ENCODE measurements at places on chromosomes 6 and 20.

GRCh38 chr6:119350952-119351372 lies 1.4 kb upstream of the MAN1A1 start:
- DNase-seq, result no peak

GRCh38 chr6:161265554-161265953 lies 8.3 kb downstream of the AGPAT4 start:
- DNase-seq, result no peak

GRCh38 chr6:44263354-44264100 lies 1.8 kb downstream of the NFKBIE start:
- DNase-seq, result peak; percentile 45

DNA sequence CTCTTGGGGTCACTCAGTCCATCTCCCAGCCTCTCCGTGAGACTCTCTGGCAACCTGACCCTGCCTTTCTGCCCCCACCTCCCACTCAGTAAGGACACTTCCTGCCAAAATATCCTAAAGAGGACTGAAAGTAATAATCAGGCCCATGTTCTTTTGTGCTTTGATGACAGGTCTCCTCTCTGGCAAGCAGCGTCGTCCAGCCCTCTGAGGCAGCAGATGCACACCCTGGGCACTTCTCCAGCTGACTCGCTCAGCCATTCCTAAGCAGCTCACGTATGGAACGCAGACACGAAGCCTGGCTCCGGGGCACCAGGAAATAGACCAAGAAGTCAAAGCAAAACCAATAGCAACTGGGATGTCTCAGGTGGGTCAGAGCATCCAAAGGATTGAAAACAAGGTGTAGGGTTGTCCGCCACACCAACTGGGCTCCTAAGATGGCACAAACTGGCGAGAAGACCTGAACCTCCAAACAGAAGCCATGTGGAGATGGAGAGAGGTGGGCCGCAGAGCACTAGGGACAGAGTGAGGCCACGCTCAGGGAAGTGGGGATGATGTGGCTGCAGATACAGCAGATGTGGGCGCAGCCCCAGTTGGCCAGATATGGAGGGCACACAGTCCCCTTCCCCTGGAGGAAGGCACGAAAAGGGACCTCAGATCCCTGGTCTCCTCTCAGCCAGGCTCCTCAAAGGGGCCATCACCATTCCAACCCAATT lies 99.3 kb downstream of the PRND start:
- no peak for DNase-seq

GRCh38 chr6:1271071-1271763 lies 40.7 kb upstream of the FOXQ1 start:
- DNase-seq, result no peak

GRCh38 chr20:51494241-51495110 lies 48.0 kb downstream of the NFATC2 start:
- DNase-seq, result peak; percentile 42

GRCh38 chr20:43959079-43959919 lies 44.6 kb downstream of the TOX2 start:
- DNase-seq, result peak; percentile 32

DNA sequence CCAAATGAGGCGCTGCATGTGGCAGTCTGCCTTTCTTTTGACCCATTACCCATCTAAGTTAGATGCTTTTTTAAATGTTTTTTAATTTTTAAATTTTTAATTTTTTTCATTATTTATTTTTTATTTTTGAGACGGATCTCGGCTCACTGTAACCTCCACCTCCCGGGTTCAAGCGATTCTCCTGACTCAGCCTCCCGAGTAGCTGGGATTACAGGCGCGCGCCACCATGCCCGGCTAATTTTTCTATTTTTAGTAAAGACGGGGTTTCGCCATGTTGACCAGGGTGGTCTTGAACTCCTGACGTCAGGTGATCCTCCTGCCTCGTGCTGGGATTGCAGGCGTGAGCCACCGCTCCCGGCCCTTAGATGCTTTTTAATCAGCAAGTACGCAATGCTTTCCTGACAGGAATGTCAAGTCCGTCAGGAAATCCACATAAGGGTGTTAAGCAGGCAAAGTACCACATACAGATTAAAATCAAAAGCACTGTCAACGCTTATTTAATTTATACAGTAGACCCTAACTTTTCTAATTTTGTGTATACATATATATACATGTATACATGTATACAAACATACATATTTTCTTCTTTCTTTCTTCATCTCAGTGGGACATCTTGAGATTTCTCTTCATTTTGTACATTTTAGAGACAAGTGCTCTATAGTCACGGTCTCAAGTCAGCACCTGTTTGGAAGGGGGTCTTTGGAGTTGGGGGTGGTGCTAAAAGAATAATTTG lies 995 bp upstream of the GSTA4 start:
- peak; percentile 51 for DNase-seq

- no peak for DNase-seq
Observed at GRCh38 chr6:13473768-13474165, 13.6 kb downstream of the GFOD1 start.

- DNase-seq, result no peak
Observed at GRCh38 chr6:90386399-90387382, 90.0 kb upstream of the BACH2 start.

- no peak for DNase-seq
Observed at GRCh38 chr6:44800171-44800783, 412.8 kb downstream of the CDC5L start.

DNA sequence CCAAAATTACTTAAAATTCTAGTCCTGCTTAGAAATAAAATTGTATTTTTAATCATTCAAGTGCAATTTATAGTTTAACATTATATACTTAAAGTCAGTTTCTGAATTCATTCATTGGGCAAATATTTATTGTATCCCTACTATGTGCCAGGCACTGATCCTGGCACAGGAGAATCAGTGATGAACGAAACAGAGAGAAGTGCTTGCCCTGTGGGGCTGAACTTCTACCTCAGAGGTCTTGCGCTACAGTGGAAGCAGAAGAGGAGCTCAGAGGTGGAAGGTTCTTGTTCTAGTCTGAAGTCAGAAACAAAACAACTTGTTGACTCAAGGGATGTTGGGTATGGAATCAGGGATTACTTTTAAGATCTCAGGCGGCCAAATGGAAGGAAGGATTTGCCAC lies 6.0 kb downstream of the CLDN20 start:
- DNase-seq, result no peak

- DNase-seq, result no peak
Observed at GRCh38 chr6:22828179-22829062, 259.1 kb downstream of the HDGFL1 start.

- no peak for DNase-seq
Observed at GRCh38 chr6:142627474-142627873, 317.5 kb downstream of the HIVEP2 start.
